ENCODE measurements at places on chromosomes 13 and 19.

- DNase-seq: no peak
Measured at GRCh38 chr19:44571830-44572580, 41.4 kb upstream of the IGSF23 start.

DNA sequence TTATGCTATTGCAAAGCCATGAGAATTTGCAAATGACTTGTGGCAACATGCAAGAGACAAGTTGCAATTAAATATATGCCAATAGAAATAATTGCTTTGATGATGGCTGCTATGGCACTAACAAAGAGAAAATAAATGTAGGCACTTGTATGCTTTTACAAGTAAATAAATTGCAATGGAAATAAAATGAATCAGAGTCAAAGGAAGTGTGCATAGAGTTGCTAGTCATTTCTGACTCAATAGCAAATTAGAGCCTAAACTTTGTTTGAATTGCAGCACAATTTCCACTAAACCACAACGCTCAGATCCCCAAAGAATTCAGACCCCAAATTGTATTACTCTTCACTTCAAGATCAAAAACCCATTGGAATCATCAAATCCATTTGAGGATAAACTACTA lies 792.1 kb upstream of the ARGLU1 start:
- no peak for DNase-seq

DNA sequence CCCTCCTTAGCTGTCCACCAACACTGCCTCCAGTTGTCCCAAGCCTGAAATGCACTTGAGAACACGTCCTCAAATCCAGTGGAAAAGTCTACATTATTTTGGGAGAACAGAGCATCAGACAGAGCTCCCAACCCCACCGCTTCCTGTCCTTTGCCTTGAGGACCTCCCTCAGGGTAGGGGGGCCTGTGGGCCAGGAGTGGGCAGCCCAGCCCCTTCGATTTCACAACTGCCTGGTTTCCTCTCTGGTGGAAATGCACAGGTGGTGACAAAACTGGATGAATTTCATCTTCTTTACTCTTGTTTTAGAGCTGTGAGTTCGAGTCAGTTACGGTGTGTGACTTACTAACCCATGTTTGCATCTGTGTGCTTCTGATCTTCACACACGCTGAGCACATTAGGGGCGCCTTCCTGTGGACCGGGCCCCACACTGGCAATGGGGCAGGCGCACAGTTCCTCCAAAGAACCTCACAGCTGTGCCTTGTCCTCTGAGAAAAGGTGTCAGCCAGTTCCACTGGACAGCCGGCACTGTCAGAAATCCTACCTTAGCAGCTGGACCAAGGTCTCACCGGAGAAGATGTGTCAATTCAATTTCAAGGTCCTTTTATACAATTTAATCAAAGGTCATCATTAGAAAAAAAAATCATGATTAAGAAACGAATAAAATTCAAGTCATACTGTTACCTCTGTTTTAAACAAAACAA lies 80.2 kb downstream of the IRS2 start:
- DNase-seq: no peak

DNA sequence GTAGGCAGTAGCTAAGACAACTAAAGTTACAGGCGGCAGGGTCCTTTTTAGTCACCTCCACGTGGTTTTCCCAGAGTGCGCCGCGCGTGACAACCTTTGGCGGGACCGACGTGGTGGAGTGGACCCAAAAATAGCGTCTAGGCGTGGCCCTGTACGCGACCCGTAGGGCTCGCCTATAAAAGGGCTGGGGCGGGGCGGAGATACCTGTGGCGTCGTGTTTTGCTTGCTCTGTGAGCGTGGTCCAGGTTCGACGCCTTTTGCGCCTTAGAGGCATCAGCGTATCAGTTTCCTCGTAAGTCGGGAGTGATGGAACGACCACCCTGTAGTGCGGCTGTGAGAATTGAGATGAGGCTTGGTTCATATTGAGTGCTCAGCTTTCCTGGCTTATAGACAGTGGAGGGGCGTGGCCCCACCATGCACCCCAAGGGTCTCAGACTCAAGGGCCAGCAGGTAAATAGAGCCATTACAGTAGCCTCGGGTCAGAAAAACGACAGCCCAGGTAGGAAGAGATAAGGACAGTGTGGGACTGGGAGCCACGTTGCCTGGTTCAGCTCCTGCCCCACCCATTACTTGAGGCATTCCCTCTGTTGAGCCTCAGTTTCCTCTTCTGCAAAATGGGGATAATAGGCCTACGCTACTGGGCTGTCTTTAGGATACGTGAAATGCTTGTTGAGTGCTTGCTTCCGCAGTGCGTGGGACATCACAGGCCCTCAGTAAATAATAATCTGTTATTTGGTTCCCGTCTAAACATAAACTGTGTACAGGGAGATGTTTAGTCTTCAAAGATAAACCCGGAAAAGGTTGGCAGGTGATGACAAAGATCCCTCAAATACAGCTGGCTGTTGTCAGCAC lies 693 bp upstream of the TMED1 start:
- peak; percentile 52 for DNase-seq

DNA sequence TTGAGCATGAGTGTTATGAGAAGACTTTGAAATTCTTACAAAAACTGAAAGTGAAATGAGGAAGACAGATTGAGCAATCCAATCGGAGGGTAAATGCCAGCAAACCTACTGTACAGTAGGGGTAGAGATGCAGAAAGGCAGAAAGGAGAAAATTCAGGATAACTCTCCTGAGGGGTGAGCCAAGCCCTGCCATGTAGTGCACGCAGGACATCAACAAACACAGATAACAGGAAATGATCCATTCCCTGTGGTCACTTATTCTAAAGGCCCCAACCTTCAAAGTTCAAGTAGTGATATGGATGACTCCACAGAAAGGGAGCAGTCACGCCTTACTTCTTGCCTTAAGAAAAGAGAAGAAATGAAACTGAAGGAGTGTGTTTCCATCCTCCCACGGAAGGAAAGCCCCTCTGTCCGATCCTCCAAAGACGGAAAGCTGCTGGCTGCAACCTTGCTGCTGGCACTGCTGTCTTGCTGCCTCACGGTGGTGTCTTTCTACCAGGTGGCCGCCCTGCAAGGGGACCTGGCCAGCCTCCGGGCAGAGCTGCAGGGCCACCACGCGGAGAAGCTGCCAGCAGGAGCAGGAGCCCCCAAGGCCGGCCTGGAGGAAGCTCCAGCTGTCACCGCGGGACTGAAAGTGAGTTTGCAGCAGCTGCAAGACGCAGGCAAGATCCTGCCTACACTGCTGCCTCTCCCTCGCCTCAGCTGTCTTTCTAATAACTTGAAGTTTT lies at the start of gene TNFSF13B:
TNFSF13B (plus strand) TSS at position 118 of the 728 bp plus-strand sequence; CDS start at position 296, 178 bp downstream.
- DNase-seq: no peak

GRCh38 chr19:38850976-38851621 lies 1.3 kb upstream of the HNRNPL start:
- DNase-seq: no peak

- no peak for DNase-seq
Measured at GRCh38 chr19:11445141-11445540, 9.7 kb downstream of the PRKCSH start.

DNA sequence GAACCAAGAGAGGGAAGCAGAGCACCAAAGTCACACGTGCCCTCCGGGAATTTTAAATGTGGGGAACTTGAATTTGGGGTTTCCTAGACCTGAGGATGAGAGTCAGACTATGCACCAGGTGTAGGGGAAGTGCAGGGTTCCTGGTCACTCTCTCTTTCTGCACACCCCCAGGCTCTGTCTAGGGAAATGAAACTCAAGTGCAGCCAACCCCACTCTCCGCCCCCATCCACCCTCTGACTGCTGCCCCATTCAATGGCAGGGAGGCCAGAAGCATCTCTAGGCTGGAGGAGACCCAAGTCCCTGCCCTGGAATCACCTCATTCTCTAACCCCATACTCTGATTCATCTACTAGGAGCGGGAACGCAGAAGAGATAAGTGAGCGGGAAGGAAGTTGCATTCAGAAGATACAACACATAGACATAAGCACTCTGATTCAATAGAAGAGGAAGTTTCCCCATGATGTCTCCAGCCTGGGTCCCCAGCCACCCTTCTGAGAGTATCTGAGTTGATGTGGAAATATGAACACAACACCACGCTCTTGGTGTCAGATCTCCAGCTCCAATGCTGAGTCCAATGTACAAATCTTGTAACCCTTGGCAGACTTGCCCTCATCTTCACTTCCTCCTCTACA lies 4.7 kb upstream of the SIGLEC14 start:
- no peak for DNase-seq

GRCh38 chr13:114140906-114141250 lies 8.5 kb upstream of the RASA3 start:
- no peak for DNase-seq

GRCh38 chr13:52851137-52851962 lies 2.9 kb upstream of the PCDH8 start:
- DNase-seq: no peak

DNA sequence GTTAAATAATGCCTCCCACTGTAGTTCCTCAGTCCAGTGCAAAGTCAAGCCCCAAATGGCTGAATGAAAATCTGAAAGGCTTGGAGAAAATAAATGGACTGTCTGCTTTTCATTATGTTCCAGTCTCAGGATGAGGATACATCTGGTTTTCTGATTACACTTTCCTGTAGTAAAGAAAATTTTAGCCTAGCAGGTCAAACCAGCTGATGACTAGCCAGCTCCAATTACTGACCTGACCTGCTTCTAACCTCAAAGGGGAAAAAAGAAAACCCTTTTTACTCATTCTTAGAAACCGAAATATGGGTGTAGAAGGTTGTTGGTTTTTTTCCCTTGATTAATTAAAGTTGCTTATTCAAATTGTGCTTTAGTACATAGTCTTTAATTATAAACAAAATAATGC lies 418.4 kb downstream of the EFNB2 start:
- no peak for DNase-seq

Measured in stimulated activated CD4-positive, alpha-beta T cell treated with anti-CD3 and anti-CD28 coated beads, Interleukin-1b, Interleukin-23, amount 100 ng/mL, for 1 hour (primary cell).